Fibroblast of skin of back (primary cell): ENCODE measurements at places on chromosomes 12 and 14.
A peak's percentile ranks its signal among the peaks of the same experiment; 100 is the strongest.

GRCh38 chr14:87628129-87628528 lies 364.9 kb downstream of the GALC start:
- peak; percentile 86 for DNase-seq

- peak; percentile 66 for DNase-seq
These were observed 9.5 kb upstream of the CSAD start for GRCh38 chr12:53190108-53190729.

GRCh38 chr14:99395909-99396530 lies 84.6 kb downstream of the SETD3 start:
- peak; percentile 58 for DNase-seq

GRCh38 chr14:31510222-31510621 lies 22.4 kb upstream of the GPR33 start:
- peak; percentile 19 for DNase-seq

DNA sequence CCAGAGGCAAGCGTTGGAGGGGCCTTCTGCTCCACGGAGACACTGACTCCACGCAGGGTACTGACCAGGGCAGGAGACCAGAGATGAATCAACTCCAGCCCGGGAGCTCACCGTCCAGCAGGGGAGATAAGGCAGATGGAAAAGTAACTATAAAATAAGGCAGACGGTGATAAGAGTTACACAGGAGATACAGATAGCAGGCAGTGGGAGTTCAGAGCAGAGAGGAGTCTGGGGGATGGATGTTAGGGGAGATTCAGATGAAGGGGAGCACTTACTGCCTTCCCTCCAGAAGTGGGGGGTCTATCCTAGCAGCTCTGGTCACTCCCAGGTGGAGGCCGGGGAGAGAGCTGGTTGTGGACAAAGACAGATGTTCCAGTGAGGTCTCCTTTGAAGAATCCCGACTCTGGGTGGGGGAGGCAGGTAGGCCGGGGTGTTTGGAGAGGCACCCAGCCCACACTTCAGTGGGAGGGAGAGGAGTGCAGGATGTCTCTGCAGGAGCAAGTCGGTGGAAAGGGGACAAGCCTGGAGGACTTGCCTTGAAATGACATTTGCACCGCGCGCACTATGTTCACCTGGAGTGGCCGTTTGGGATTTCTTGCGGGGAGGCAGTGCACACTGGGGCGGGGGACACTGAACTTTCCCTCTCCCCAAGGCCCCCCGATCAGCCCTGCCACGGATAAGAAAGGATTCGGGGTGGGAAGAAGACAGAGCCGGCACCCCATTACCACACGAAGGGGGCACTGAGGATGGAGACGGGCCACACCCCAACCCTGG lies 1.2 kb downstream of the PITPNM2 start:
- no peak for DNase-seq

DNA sequence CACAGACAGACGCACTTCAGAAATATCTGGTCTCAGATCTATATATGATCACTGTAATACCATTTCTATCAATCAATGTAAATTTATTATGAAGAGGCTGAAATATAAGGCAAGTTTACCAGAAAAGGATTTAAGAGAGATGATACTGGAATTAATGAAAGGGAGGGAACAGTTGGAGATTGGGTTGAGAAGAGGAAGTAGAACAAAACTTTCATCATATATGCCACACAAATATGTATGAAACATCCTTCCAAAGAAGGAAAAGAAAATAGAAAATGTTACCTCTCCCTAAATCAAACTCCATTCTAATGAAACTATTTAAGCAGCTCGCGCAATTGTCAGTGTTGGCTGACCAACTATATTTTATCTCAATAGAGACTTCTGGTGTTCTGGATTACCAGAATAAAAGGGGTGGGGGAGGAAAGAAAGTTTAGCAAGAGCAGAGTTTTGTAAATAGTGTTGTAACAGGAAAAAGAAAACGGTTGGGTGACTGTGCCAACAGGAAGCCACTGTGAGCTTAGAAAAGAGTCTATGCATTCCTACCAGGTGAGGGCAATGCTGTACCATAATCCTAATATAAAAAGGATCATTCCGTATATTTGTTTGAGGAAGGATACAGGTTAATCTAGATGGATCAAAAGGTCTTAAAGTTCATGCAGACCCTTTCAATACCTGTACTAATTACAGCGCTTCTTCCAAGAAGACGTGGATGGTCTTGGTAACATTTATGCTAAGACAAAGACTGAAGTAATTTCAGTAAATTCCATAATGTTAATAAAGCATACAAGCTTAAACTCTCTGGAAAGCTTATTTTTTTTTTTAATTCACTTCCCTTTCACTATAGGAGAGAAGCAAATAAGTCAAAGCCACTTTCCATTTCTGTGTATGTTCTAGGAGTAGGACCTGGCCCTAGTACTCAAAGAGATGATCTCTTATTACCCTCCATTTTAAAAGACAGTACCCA lies 14.5 kb upstream of the LLPH start:
- DNase-seq, result peak; percentile 65

DNA sequence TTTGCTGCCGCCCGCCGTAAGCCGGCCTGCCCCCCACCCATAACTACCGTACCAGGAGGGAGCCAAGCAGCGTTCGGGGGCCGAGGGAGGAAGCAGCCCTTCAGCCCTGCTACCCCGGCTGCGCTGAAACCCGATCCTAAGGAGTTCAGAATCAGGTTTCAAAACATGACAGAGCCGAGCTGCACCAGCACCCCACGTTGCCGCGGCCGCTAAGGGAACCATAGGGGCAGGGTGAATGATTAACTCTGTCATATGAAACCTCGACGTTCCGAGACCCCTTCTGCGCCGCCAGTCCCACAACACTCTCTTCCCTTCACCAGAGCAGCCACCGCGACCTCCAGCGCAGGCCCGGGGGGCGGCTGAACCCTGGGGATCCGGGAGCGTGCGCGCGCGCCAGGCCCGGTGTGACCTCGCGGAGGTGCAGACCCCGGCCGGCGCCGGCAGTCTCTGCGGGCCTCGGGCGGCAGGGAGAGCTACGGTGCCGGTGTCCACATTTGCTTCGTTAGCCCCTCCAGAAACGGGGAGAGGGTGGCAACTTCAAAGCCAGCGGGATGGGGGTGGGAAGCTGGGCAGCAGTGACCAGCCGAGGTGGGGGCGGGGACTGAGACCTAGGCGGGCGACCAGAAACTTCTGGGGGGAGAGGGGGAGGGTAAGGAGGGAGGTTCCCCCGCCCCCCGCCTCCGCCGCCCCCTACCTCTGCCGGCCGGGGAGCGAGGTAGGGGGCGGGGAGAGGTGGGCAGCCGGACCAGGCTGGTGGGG lies 1.6 kb downstream of the SIX4 start:
- DNase-seq, result peak; percentile 70

DNA sequence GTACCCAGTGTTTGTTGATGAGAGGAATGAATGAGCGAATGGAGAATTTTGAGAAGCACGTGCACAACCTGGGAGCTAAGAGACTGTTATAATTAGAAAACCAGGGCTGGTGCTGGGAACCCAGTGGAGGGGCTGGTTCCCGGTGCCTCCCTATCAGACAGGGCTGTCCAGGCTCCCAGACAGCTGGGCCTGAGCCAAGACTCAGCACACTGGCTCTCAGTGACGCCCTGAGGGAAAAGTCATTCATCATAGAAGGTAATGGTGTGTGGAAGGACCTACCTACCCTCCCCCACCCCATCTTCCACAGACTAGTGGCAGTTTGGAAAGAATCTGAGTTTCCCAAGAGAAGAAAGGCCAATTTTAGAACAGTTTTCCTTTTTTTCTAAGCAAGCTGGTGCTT lies 34.7 kb downstream of the KCNA5 start:
- peak; percentile 53 for DNase-seq

DNA sequence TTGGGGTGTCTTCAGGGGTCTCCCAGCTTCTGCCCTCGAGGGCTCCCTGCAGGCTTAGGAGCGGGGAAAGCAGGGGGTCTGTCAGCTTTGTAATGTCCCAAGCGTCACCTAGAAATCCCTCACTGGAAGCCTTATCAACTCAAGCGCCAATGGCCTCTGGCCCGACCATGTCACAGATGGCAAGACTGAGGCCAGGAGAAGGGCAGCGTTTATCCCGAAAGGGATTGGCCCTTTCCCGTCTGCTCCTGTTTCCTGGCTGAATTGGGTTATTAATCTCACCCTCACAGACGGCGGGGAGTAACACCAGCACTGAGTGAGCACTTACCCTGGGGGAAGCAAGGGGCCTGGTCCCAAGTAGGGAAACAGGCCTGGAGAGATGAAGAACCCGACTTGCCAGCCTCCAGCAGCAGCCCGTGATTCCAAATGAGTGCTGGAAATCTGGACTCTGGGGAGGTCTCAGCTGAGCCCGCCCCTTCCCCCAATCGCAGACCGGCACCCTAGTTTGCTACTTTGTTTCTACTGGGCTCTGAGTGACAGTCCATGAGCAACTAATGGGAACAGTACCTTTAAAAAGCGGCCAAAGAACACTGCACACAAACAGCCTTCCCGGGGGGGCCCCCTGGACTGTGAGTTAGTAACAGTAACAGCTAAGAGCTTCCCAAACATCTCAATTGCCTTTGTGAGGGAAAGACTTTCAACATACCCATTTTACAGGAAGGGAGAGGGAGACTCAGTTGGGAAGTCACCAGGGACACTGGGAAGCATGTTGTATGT lies 2.1 kb upstream of the NCOR2 start:
- DNase-seq, result no peak

DNA sequence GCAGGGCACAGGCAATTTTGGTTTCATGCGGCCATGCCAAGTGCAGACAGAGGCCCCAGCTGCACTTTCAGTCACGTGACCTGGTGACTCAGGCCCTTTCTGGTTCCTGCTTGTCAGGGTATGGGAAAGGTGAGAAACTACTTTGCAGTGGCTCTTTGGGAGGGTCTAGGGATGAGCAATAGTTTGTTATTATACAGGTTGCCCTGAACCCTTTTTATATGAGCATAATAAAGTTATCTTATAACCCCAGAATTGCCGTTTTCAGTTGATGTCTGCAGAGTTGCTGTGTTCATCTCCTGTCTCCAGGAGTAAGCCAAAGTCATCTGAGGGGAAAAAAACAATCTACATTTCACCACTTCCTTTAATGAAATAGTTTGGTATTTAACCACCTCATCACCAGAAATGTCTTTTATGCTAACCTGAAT lies 30.9 kb upstream of the EMP1 start:
- DNase-seq, result no peak
